ENCODE measurements at places on chromosomes 1 and 21.
A peak's percentile ranks its signal among the peaks of the same experiment; 100 is the strongest.

GRCh38 chr1:214380396-214380795, 99.4 kb downstream of the SMYD2 start:
- DNase-seq, result no peak

DNA sequence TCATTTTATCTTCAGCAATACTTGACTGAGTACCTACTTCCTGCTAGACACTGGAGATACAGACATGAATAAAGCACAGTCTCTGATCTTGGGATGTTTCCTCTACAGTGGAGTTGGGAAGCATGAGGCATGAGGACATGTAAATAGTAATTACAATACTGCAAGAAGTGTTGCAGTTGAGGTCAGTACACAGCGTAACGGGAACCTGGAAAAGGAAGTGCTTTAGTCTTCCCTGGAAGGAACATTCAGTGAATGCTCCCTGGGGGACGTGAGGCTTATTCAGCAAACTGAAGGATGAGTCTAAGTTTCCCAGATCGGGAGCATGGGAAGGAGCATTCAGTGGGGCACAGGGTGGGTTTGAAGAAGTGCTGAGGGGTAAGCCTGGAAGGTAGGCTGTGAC, 112.4 kb downstream of the PIK3R3 start:
- DNase-seq, result no peak

GRCh38 chr1:92465256-92465647, 21.5 kb downstream of the GFI1 start:
- DNase-seq, result no peak

DNA sequence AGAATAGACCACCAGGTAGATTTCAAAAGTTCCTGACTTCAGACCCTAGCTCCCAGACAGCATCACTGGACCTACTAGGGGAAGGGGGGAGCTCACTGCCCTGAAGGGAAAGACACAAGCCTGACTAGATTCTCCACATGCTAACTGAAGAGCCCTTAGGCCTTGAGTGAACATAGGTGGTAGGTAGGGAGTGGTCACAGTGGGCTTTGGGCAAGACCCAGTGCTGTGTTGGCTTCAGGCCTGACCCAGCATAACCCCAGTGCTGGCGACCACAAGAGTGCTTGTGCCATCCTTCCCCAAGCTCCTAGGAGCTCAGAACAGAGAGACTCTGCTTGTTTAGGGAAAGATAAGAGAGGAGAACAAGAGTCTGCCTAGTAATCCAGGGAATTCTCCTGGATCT, 51.1 kb upstream of the ACADM start:
- DNase-seq, result no peak

GRCh38 chr21:32370998-32371766, 21.6 kb downstream of the URB1 start:
- no peak for DNase-seq

DNA sequence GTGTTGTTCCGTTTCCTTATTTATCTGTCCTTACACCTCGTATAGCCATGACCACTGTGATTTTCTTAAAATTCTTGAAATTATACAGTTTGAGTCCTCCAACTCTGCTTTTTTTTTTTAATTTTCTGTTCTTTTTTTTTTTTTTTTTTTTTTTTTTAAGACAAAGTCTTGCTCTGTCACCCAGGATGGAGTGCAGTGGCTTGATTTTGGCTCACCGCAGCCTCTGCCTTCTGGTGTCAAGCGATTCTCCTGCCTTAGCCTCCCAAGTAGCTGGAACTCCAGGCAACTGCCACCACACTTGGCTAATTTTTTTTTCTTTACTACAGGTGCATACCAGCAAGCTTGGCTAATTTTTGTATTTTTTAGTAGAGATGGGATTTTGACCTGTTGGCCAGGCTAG, 48.9 kb downstream of the DIP2A start:
- no peak for DNase-seq

- no peak for DNase-seq
Measured at GRCh38 chr21:35203093-35203977, 154.2 kb upstream of the RUNX1 start.

DNA sequence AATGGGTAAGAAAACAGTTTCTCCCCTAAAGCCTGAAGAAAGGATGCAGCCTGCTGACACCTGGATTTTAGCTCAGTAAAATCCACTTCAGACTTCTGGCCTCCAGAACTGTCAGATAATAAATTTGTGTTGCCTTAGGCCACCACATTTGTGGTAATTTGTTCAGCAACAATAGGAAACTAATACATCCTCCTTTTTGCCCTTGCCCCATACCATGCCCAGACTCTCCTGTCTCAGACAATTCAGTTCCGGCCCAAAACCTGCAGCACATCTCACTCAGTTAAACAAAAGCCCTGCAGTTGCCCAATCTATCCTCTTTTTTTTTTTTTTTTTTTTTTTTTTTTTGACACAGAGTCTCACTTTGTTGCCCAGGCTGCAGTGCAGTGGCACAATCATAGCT, 25.8 kb downstream of the SMIM12 start:
- DNase-seq, result no peak

- DNase-seq, result no peak
Measured at GRCh38 chr21:26188422-26188821, 17.9 kb upstream of the APP start.

- DNase-seq, result no peak
Measured at GRCh38 chr1:204623365-204623893, 62.1 kb downstream of the LRRN2 start.

DNA sequence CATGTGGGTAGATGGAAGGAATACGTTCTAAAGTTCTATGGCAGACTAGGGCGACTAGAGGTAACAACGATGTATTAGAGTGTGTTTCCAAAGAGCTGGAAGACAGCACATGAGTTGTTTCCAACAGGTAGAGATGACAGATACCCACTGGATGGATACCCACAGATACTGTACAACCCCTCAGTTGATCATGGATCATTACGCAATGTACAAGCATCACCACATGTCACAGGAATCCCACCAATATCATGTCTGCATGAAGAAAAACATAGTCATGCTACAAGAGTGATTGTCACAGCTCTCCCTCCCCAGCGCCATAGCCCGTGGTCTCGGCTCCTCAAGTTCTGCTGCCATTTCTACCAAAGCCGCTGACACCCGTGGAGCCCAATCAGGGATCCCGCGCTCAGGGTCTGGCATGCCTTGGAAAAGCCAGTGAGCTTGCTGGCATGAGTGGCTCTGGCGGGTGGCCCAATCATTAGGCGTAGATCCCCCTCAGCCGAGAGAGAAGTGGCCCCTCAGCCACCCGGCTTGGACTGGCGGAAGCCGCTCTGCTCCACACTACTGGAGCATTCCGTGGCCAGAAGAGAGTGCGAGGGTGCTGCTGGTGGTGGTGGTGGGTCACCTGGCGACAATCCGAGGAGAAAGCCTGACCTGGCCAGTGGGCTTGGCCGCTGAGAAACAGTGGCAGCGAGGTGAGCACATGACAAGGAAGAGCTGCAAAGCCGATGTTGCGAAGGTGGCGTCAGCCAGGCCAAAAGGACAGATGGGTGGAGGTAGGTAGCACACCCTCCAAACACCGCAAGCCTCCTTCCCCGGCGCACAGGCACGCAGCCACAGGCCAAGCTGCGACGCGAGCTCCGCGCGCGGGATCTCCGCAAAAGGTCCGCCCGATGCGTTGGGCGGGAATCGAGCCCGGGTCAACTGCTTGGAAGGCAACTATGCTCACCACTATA, 65.7 kb upstream of the FCGR2A start:
- DNase-seq, result no peak

- no peak for DNase-seq
Measured at GRCh38 chr1:80441664-80442063, 1359.1 kb upstream of the ADGRL2 start.

- peak; percentile 97 for DNase-seq
Measured at GRCh38 chr1:114353262-114353661, 157.7 kb downstream of the TRIM33 start.

GRCh38 chr1:233109096-233109495, 158.7 kb downstream of the NTPCR start:
- no peak for DNase-seq

- peak; percentile 69 for DNase-seq
Measured at GRCh38 chr1:53278298-53278725, 40.0 kb upstream of the MAGOH start.

DNA sequence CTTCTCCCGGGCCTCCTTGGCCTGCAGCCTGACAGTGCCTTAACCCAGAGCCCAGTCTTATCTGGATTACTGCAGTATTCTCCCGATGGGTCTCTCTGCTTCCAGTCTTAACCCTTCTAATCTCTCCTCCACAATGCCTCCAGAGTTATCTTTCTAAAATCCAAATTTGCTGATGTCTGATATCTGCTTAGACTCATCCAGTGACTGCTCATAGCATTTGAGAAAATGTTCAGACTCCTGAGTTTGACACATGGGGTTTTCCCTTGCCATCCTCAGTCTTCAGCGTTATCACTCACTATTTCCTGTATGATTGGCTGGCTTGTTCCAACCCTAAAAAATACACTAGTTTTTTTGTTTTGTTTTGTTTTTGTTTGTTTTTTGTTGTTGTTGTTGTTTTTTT, 102.0 kb downstream of the FMN2 start:
- DNase-seq, result no peak

GRCh38 chr1:20279509-20279908, 11.2 kb upstream of the VWA5B1 start:
- no peak for DNase-seq

GRCh38 chr1:19038096-19038495, 81.6 kb upstream of the IFFO2 start:
- DNase-seq, result no peak

DNA sequence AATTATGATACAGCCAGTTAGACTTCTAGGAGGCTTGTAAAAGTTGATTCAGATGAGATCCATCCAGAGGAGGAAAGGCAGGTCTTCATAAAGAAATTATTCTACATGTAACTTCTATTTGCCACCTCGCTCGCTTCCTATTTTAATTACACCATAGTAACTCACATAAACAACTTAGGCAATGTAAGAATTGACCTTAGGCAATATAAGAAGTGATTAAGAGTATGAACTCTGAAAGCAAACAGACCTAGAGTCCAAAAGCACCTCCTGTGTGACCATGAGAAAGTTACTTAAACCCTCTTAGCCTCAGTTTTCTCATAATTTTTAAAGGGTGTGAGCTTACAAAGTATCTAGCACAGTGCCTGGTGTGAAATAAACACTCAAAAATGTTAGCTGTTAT, 192.7 kb upstream of the NFIA start:
- DNase-seq, result no peak

- DNase-seq, result no peak
Measured at GRCh38 chr1:236035681-236036101, 29.2 kb downstream of the NID1 start.

DNA sequence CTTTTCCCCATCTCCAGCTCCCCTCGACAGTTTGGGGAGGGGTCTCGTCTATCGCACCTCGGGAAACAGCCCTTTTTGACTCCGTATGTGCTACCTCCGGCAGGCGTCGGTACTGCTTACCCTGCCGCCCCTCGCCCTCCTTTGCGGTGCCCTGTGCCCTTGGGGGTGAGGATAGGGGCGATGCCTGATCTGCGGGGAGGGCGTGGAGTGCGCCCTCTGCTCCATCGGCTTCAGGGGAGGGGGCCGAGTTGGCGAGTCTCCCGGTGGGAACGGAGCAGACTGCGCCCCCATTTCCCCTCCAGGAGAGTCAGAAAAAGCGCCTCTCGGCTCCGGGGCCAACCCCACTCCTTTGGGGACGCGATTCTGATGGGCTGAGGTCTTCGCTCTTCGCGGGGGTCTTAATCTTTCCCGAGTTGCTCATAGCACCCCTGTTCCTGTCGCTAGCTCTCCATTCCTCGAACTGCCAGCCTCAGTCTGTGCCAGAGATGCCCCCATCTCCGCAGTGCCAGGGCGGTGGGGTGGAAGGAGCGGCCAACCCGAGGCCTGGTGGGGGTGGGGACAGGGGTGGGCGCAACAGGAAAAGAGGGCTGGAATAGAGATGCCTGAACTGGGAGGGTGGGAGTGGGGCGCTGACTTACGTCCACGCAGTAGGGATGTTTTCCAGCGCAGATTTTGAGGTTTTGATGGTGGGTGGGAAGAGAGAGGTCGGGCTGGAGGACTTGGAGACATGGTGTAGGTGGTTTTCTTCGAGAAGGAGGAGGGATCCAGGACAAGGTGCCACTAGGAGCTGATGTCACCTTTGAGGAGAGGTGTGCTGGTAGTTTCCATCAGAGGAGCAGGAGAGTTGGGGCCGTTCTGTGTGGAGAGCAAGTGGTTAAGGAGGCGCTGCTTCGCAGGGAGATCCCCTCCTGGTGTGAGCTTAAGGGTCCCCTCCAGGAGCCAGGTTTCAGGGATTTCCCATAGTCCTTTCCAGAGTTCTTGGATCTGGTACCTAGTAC, 674 bp downstream of the PPFIA4 start:
- no peak for DNase-seq

GRCh38 chr1:219917851-219918466, 10.4 kb downstream of the SLC30A10 start:
- no peak for DNase-seq

- DNase-seq, result no peak
Measured at GRCh38 chr1:21436488-21437340, 3.2 kb upstream of the NBPF3 start.

DNA sequence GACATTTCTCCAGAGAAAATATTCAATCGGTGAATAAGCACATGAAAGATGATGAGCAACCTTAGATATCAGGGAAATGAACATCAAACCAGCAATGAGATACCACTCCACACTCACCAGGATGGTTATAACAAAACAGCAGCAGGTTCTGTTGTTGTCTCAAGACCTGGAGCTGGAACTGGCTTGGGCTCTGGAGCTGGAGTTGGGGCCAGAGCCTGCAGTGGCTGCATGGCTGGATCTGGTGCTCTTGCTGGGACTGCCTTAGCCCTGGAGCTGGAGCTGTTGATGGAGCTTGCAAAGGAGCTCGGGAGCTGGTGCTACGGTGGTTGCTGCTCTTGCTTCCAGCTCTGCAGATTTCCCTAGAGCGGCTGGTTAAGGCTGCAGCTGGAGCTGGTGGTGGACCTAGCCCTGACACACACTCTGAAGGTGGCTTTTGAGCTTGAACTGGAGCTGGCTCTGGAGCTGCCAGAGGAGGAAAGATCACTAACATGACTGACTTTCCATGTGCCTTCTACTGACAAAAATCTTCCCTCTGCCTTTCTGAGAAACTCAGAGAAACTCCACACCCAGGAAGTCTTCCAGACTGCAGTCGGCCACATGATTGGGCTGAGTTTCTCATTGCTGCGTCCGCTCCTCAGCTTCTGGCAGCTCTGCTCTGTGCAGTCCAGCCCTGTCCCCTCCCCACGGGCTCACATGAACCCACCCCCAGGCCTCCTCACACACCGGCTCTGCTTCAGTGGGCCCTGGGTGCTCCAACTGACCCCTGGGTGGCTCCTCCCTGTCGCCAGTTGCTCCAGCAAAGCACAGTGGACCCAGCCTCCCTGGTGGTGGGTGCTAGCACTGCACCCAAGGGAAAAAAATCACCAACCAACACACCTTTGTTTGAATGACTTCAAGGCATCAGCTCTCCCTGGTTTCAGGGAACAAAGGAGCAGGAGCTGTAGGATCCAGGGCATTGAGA, 139.1 kb upstream of the FMN2 start:
- DNase-seq, result no peak
